ENCODE measurements at places on chromosomes 4 and X. TPM values are rescaled to one million over a fixed set of nuclear protein-coding genes. Genes with fewer than 3 reads are reported as not detected.

GRCh38 chr4:95209927-95210326 is 338.8 kb downstream of the UNC5C start:
- no peaks in the 10 kb centered on the region for H3K27me3 ChIP-seq
- H3K4me3 ChIP-seq: no peak overlapping the region
- DNase-seq: no peak
- H3K4me1 ChIP-seq: no peaks in the 10 kb centered on the region
- H3K27ac ChIP-seq: no peak overlapping the region

The TXK gene
- 6.8 TPM for total RNA-seq

GRCh38 chr4:130329036-130329435 is 1233.1 kb downstream of the C4orf33 start:
- no peak for DNase-seq
- H3K27ac ChIP-seq: no peak overlapping the region
- no peaks in the 10 kb centered on the region for H3K27me3 ChIP-seq

DNA sequence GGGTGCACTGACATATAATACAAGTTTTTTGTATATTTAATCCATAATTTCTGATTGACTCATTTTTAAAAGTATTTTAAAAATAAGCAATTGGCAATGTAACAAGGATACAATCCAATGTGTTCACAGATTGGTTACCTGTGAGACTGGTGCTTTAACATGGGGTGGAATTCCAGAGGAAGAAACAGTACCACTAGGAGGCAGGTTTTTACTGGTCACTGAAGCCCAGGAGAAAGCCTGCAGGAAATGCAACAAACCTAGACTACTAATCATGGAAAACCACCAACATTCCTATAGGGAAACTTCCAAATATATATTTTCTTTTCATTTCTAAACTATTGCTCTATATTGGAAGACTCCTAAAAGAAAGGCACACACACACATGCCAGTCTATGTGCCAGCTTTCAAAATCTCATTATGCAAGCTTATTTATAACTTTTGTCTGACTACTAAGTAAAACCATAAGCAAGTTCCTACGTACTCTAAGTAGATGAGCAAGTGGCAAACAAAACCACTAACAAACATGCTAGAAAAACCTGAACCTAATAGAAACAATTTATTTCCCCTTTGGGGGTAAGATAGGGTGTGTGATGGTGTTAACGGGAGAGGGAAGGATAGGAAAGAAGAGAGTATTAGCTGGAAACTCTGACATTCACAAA is 19.2 kb downstream of the G3BP2 start:
- H3K4me1 ChIP-seq: peaks cover 7% of the 10 kb centered on the region
- H3K27ac ChIP-seq: no peak overlapping the region
- DNase-seq: no peak
- no peak overlapping the region for H3K4me3 ChIP-seq
- H3K36me3 ChIP-seq: peaks cover 56% of the 10 kb centered on the region
- no peaks in the 10 kb centered on the region for H3K27me3 ChIP-seq

DNA sequence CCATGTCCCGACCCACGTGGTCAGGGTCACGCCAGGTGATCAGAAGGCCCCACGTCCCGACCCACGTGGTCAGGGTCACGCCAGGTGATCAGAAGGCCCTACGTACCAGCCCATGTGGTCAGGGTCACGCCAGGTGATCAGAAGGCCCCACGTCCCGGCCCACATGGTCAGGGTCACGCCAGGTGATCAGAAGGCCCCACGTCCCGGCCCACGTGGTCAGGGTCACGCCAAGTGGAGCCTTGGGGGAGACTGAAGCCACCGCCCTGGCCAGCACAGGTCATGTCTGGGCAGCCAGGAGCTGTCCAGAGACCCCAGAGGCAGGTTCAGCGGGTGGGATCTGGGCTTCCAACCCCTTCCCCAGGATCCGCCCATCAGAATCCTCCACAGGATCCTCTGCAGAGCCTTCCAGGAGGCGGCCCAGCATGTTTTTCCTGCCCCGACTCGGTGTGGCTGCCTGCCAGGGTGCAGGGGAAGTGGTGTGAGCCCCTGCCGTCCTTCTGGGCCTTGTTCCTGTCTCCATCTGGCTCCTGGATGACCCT is 58.4 kb downstream of the FAM53A start:
- H3K36me3 ChIP-seq: no peaks in the 10 kb centered on the region
- H3K4me3 ChIP-seq: no peak overlapping the region
- H3K4me1 ChIP-seq: peaks cover 4% of the 10 kb centered on the region
- H3K27ac ChIP-seq: no peak overlapping the region
- DNase-seq: no peak

GRCh38 chr4:51870441-51871188 is 27.7 kb downstream of the DCUN1D4 start:
- H3K36me3 ChIP-seq: peaks cover 55% of the 10 kb centered on the region
- no peaks in the 10 kb centered on the region for H3K27me3 ChIP-seq
- H3K27ac ChIP-seq: no peak overlapping the region
- H3K4me3 ChIP-seq: no peak overlapping the region

DNA sequence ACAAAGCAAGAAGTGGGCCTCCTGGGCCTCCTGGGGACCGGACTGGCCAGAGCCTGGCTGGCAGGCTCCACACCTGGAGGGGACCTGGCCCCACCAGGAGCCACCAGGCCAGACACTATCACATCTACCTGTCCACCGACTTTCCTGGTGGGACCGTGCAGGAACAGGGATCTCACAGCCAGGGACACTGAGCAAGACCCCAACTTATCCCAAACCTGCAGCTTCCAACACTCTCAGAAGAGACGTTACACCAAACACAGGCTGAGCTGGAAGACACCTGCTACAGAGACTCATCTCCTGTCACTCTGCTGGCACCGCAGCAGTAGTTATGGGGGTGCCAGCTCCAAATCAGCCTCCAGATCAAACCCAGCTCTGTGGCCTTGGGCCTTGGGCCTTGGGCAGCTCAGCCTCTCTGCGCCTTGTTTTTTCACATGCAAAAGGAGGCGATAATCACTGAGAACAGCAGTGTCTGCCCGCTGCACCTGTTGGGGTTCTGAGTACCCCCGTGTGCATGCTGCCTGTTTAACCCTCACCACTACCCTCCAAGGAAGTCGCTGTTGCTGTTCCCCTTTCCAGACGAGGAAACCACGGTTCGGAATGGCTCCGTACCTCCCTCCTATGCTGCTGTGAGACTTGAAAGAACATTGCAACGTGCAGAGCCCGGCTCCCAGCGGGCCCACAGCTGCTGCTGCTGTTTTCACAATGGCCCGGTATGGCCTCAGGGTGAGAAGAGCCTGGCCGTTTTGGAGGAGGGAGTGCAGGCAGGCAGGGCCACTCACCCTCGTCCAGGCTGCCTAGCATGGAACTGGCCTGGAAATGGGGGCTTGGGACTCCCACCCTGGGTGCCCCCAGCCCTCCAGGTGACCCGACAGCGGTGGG is 69.6 kb downstream of the ADRA2C start:
- DNase-seq: no peak
- H3K4me3 ChIP-seq: no peak overlapping the region
- peaks cover 64% of the 10 kb centered on the region for H3K27me3 ChIP-seq
- no peaks in the 10 kb centered on the region for H3K36me3 ChIP-seq

DNA sequence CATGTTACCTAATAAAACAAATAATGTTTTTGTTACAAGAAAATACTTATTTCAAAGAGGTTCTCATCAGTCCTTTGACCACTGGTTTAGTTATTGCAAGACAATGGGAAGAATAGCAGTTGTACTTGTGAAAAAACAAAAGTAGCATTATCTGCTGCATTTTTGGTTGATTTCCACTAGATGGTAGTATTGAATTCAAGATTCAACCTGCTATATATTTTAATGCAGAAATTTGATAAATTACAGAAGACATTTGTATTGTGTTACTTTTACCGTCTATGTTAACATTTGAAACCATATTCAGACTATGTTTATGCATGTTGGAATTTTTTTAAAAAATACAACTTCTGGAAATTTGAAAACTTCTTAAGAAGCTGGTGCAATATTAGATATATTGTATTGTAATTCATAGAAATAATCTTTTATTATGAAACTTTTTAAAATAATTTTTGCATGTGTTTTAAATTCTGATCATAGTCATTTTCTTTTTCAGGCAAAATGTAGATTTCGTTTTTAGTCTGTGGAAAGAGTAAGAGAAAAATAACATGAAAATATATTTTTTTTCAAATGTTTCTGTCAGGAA is 56.4 kb downstream of the SPCS3 start:
- H3K27me3 ChIP-seq: no peaks in the 10 kb centered on the region
- no peaks in the 10 kb centered on the region for H3K36me3 ChIP-seq
- no peak overlapping the region for H3K27ac ChIP-seq
- no peak overlapping the region for H3K4me3 ChIP-seq

DNA sequence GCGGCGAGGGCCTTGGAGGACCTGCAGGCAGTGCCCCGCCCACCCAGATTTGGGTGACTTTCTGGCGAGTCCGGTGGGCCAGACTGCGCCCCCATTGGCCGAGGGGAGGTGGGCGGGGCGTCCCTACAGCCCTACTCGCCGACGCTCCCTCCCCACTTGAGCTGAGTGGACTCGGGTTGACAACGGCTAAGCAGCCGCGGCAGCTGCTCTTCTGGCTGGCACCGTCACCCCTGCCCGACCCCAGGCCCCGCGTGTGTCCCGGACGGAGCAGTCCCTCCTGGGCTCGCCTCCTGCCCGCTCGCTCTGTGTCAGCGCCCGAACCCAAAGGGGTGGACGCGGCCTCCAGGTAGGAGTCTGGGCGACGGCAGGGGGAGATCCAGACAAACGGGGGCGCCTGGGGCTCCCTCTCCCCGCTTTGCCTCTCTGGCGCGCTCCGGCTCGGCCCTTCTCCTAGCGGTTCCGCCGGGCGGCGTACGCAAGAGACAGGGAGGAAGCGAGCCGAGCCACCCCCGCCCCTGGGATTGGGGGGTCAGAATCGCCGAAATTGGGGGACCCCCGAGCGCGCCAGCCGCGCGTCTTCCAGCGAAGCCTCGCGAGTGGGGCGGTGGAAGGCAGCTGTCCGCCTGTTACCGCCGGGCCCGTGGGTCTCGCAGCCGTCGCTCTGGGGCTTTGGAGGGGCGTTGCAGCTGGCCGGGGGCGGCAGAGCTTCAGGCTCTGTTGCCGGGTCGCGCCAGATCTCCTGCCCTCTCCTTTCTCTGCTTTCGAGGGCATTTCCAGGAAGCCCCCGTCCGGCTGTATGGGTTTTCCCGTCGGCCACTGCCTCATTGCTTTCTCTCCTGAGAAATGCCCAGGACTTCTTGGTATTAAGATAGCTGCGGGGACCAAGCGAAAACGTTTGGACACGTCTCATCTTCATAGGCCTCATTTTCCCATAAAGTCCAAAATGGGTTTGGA is 46.3 kb downstream of the STARD8 start:
- no peaks in the 10 kb centered on the region for H3K27me3 ChIP-seq
- H3K36me3 ChIP-seq: no peaks in the 10 kb centered on the region
- H3K27ac ChIP-seq: peak overlapping the region; percentile 73
- peak; percentile 76 for DNase-seq

- H3K4me3 ChIP-seq: no peak overlapping the region
- no peaks in the 10 kb centered on the region for H3K36me3 ChIP-seq
- peaks cover 9% of the 10 kb centered on the region for H3K4me1 ChIP-seq
- DNase-seq: peak; percentile 68
Observed at GRCh38 chr4:123616951-123617461, 220.4 kb downstream of the SPRY1 start.

DNA sequence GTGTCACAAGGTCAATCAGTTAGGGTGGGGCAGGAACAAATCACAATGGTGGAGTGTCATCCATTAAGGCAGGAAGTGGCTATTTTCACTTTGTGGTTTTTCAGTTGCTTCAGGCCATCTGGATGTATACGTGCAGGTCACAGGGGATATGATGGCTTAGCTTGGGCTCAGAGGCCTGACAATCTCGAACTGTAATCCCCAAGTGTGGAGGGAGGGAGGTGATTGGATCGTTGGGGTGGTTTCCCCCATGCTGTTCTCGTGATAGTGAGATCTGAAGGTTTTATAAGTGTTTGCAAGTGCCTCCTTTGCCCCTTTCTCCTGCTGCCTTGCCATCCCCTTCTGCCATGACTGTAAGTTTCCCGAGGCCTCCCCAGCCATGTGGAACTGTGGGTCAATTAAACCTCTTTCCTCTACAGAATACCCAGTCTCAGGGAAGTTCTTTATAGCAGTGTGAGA is 36.7 kb upstream of the STS start:
- DNase-seq: no peak
- no peak overlapping the region for H3K4me3 ChIP-seq
- no peak overlapping the region for H3K27ac ChIP-seq
- no peaks in the 10 kb centered on the region for H3K36me3 ChIP-seq
- H3K27me3 ChIP-seq: no peaks in the 10 kb centered on the region

GRCh38 chr4:38150766-38151165 is 190.6 kb downstream of the PTTG2 start:
- H3K27ac ChIP-seq: no peak overlapping the region
- no peaks in the 10 kb centered on the region for H3K36me3 ChIP-seq
- peaks cover 18% of the 10 kb centered on the region for H3K4me1 ChIP-seq
- no peak for DNase-seq

DNA sequence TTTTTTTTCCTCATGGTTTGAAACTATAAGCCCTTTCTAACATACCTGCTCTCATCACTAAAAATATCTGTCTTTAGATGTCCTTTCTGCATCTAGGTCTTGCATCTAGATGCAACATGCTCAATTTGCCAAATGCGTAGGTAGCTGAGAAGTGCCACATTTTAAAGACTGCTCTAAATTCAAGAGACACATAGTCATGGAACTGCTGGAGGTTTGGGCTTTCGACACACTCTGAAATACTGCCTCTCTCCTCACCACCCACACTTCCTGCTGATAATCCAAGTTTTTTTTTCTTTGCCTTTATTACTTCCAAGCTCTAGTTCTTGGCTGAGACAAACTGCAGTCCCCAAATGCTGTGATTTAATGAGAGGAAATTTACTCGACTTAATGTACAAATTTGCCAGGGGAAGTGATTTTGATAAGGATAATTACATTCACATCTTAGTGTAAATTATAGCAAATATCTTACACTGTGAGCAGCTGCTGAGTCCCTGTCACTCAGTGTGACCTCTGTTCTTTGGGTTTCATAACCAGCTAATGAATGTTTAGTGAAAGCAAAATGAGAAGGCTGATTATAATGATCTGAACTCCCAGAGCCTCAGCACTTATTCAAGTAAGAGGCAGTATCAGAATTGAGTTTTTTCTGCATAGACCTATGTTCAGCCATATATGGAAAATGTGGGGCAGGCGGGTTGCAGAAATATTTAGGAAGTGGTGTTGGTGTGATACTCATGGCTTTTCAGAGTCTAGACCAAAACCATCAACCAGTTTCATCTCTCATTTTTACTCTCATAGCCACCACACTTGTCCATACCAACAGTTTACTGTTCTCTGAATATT is 31.3 kb downstream of the DRD5 start:
- no peaks in the 10 kb centered on the region for H3K27me3 ChIP-seq
- no peaks in the 10 kb centered on the region for H3K36me3 ChIP-seq
- no peak overlapping the region for H3K4me3 ChIP-seq
- DNase-seq: no peak
- peaks cover 8% of the 10 kb centered on the region for H3K4me1 ChIP-seq

DNA sequence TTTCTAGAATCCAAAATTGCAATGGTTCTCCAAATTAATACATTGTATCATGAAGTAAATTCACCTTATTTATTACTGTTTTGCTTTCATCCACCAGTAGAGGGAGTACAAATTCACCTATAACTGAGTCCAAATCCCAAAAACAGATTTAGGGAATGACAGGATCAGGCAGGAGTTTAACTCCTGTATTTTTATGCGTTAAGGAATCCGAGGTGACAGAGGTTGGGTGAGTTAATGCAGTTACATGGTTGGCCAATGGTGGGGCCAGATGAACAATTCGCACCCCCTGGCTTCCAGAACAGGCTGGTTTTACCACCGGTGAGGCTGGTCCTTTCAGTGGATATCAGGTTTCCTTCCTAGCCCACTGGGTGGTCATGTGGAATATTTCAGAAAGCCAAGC is 82.4 kb downstream of the MTNR1A start:
- no peaks in the 10 kb centered on the region for H3K36me3 ChIP-seq
- H3K27me3 ChIP-seq: no peaks in the 10 kb centered on the region
- H3K27ac ChIP-seq: no peak overlapping the region

GRCh38 chrX:15834053-15834452 is 20.6 kb downstream of the AP1S2 start:
- no peaks in the 10 kb centered on the region for H3K4me1 ChIP-seq
- no peak overlapping the region for H3K4me3 ChIP-seq
- H3K27me3 ChIP-seq: no peaks in the 10 kb centered on the region
- no peaks in the 10 kb centered on the region for H3K36me3 ChIP-seq
- H3K27ac ChIP-seq: no peak overlapping the region
